Osteoblast (primary cell): ENCODE measurements at places on chromosomes 11 and 22. TPM values are rescaled to one million over a fixed set of nuclear protein-coding genes. Genes with fewer than 3 reads are reported as not detected.
A peak's percentile ranks its signal among the peaks of the same experiment; 100 is the strongest.

VPREB1 gene
- total RNA-seq: not detected in 2 replicates

DNA sequence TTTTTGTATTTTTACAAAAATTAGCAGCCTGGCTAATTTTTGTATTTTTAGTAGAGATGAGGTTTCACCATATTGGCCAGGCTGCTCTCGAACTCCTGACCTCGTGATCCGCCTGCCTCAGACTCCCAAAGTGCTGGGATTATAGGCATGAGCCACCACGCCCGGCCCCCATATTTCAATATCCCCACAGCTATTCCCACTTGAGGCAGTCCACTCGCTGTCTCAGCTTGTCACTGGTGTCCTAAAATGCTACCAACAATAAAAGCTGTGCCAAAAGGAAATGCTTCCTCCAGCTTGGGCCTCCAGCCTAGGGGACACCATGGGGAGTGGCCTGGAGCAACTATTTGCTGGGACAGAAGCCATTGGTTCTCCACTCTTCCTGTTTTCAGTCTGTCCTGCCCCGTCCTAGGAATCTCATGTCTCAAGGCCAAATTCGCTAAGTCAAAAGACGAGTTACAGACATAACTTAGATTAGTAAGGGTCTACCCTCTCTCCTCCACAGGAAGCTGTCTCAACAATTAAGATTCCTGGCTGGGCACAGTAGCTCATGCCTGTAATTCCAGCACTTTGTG, 7.3 kb upstream of the SPINDOC start:
- peaks cover 11% of the 10 kb centered on the region for H3K4me1 ChIP-seq
- H3K27ac ChIP-seq: no peak overlapping the region
- no peaks in the 10 kb centered on the region for H3K36me3 ChIP-seq

DNA sequence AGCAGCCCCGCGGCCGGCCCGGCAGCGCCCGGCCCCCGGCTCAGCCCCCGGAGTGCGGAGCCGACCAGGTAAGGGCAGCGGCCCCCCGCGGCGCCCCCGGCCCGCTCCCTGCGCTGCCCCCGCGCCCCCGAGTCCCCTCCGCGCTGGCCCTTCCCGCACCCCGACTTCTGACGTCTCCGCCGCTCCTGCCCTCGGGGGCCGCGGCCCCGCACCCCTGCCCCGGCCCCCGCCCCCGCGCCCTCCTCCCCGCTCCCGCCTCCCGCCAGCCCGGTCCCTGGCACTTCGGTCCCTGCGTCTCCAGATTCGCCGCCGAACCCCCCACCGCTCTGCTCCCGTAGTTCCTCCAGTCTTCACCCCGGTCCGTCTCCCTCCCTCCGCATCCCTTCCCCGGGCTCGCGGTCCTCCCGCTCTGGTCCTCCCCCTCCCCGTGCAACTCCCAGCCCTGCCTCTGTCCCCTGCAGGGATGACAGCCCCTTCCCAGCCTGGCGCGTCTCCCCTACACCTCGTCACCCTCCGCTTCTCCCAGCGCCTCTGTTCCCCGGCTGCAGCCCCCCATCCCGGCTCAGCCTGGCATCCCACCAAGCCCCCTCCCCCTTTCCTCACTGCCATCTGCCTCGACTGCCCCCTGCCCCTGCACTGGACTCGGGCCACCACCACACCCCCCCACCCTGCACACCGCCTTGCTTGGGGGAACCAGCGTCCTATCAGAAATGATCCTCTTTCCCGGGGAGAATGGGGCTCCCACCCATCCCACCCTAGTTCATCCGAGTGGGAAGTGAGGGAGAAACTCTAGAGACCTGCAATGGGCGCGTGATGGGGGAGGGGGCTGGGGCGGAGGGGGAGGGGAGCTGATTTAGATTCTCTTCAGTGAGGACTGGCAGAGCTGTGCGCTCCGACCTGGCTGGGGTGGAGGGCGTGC, 531 bp downstream of the GRIK4 start:
- peaks cover 3% of the 10 kb centered on the region for H3K4me1 ChIP-seq
- no peak overlapping the region for H3K27ac ChIP-seq
- DNase-seq: peak; percentile 59
- peaks cover 19% of the 10 kb centered on the region for H3K27me3 ChIP-seq

- no peaks in the 10 kb centered on the region for H3K4me1 ChIP-seq
- DNase-seq: no peak
- H3K27me3 ChIP-seq: no peaks in the 10 kb centered on the region
- H3K4me3 ChIP-seq: no peak overlapping the region
These were observed 49.7 kb downstream of the ARRB1 start for GRCh38 chr11:75301601-75302345.

- no peaks in the 10 kb centered on the region for H3K27me3 ChIP-seq
- no peaks in the 10 kb centered on the region for H3K36me3 ChIP-seq
- no peak overlapping the region for H3K4me3 ChIP-seq
- peaks cover 10% of the 10 kb centered on the region for H3K4me1 ChIP-seq
These were observed 35.7 kb upstream of the RBFOX2 start for GRCh38 chr22:36064358-36064757.

DNA sequence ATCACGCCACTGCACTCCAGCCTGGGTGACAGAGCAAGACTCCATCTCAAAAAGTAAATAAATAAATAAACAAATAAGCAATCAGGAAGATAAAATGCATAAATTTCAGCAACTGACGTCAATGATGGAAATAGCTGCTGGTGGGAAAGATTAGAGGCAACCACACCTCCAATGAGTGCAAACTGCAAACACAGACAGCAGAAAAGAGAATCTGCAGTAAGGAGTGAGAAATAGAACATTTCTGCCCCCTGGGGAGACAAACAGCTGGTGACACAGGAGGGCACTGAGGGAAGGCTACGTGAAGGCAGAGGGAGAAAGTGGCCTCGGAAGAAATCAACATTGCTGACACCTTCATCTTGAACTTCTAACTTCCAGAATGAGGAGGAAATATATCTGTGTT, 6.5 kb downstream of the PI4KA start:
- no peak for DNase-seq
- no peaks in the 10 kb centered on the region for H3K27me3 ChIP-seq
- H3K36me3 ChIP-seq: no peaks in the 10 kb centered on the region
- H3K4me1 ChIP-seq: peaks cover 11% of the 10 kb centered on the region
- no peak overlapping the region for H3K27ac ChIP-seq

GRCh38 chr11:12135185-12135584, 24.8 kb downstream of the MICAL2 start:
- no peak overlapping the region for H3K4me3 ChIP-seq
- H3K27ac ChIP-seq: peak overlapping the region; percentile 98
- H3K36me3 ChIP-seq: peaks cover 75% of the 10 kb centered on the region
- DNase-seq: no peak
- H3K4me1 ChIP-seq: peaks cover 49% of the 10 kb centered on the region

- no peak overlapping the region for H3K27ac ChIP-seq
- peaks cover 21% of the 10 kb centered on the region for H3K4me1 ChIP-seq
- H3K4me3 ChIP-seq: no peak overlapping the region
- peaks cover 80% of the 10 kb centered on the region for H3K27me3 ChIP-seq
These were observed 1.0 kb upstream of the SLC1A2 start for GRCh38 chr11:35420371-35420770.

DNA sequence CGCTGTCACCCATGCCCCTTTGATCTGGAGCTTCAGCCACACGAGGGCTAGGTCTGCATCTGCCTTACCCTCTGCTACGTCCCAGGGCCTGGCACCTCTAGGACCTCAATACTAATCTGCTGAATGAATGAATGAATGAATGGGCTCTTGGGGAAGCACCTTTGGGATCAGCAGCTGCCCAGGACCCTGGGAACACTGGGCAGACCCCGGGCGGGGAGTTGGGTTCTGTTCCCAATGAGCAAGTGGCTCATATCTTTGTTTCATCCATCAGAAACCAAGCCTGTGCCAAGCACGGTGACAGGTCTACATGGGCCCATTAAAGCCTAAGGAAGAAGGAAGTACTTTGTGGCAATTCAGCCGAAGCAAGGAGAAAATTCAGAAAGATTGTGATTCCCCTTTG, 41.5 kb upstream of the SHISAL1 start:
- peaks cover 17% of the 10 kb centered on the region for H3K4me1 ChIP-seq
- no peak overlapping the region for H3K4me3 ChIP-seq
- peak; percentile 67 for DNase-seq
- H3K27me3 ChIP-seq: peaks cover 5% of the 10 kb centered on the region
- no peaks in the 10 kb centered on the region for H3K36me3 ChIP-seq

GRCh38 chr11:67694875-67695555, 20.6 kb upstream of the ALDH3B2 start:
- DNase-seq: no peak
- H3K36me3 ChIP-seq: no peaks in the 10 kb centered on the region
- no peak overlapping the region for H3K27ac ChIP-seq
- H3K4me3 ChIP-seq: no peak overlapping the region
